ENCODE measurements at places on chromosomes 4 and X.

DNA sequence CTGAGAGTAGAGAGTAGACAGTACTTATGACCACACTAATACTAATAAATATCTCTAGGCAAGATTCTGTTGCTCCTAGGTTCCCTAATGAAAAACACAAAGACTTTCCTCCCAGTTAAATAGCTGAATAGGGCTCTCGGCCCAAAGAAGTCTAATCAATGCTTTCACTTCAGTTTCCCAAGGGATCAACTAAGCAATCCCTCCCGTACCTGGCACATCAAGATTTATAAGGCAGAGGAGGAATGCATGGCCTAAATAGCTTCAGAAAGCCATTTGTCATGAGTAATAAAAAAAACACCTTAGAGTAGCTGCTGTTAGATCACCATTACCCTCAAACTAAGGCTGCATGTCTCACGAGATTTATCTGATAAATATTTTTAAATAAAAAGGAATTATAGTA is 56.8 kb upstream of the EXOC1L start:
- no peak for DNase-seq

DNA sequence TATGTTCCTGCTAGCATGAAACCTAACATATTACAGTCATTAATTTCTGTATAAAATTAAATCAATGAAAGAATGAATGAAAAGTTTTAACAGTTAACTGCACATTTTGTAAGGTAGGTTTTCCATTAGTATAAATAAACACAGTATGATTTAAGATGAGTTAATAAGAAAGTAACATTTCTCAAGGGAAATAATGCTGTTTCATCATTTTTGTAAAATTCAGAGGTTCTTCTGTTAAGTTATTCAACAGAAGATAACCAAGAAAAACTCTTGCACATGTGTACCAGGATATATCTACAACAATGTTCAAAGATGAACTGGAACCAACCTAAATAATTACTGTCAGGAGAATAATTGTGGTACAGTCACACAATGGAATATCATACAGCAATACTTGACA is 88.6 kb downstream of the NEK1 start:
- DNase-seq: no peak

DNA sequence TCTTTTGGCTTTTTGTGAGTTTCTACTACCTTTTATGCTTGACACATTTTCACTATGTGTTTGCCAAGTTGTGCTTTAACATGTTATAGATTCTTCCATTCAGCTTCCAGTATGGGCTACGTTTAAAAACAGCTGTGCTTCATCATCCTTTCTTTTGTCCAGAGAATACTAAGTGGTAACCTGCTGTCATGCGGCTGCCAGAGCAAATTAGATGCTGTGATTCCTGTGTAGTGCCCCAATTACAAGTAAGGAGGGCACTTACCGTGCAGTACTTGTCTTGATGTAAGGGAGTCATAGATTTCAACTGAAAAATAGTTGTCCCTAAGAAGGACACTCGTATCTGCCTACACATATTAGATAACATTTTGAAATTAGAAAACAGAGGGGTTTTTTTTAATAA is 531.8 kb upstream of the GALNTL6 start:
- DNase-seq: no peak

GRCh38 chr4:170089274-170089667 is 485 bp downstream of the AADAT start:
- DNase-seq: peak; percentile 31

DNA sequence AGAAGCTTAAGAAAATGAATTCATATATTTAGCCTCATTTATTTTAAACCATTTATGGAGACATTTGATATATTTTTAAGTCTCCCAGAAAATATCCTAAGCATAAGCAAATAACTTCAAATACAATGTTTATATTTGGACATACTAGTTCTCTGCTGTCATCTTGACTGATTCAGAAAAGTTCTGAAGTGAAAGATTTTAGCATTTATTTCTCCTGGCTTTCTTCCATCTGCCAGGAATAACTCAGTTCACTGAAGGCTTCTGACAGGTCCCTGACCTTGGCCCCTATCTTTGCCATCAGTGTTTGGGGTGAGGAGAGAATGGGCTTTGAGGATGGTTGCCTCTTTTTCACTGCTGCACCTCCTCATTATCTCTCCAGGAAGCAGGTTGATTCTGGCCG is 115.7 kb downstream of the SLIT2 start:
- no peak for DNase-seq
